Tibial nerve (tissue), 4 donors: ENCODE measurements at places on chromosomes 3 and 15.

GRCh38 chr3:54882129-54882833, 45.6 kb downstream of the LRTM1 start:
- DNase-seq: peak; percentile 39

- DNase-seq: no peak
Measured at GRCh38 chr3:65096110-65096745, 408.4 kb upstream of the ADAMTS9 start.

DNA sequence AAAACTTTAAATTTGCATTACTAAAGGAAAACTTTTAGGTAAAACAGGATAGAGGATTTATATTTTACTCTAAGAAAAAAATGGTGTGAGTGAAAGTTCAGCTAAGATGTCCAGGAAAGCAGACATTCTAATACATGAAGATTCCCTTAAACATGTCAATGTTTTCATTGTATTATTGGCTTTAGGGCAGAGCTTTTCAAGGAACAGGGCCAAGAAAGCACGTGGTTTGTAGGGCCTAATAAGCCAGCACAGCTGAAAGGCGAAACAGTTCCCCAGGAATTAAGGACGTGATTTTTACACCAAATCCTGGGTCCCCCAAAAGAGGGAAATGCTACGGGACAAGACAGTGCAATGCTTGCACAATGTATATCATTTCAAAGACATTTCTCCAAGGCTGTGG, 48.6 kb upstream of the MKRN3 start:
- no peak for DNase-seq

GRCh38 chr3:190968616-190969015, 106.1 kb upstream of the GMNC start:
- DNase-seq: no peak

- DNase-seq: no peak
Measured at GRCh38 chr3:12188681-12189287, 30.1 kb upstream of the TIMP4 start.

DNA sequence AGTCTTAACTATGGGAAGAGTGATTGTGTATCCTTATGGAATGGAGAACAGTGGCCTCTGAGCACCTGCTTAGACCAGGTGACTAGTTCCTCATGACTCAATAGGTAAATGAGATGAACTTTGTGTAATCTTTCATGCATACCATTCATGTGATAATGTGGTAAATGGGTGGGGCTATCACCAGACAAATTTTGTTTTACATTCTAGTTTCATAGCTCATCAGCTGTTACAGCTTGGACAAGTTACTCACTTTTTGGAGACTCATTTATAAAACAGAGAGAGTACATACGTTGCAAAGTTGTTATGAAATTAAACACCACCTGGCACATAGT, 103.7 kb upstream of the TGFBR2 start:
- no peak for DNase-seq

- no peak for DNase-seq
Measured at GRCh38 chr3:117903226-117903625, 1131.4 kb downstream of the IGSF11 start.
